Left ventricle myocardium inferior (tissue), 1 donor: ENCODE measurements at places on chromosomes 1 and 21. TPM values are rescaled to one million over a fixed set of nuclear protein-coding genes. Genes with fewer than 3 reads are reported as not detected.

DNA sequence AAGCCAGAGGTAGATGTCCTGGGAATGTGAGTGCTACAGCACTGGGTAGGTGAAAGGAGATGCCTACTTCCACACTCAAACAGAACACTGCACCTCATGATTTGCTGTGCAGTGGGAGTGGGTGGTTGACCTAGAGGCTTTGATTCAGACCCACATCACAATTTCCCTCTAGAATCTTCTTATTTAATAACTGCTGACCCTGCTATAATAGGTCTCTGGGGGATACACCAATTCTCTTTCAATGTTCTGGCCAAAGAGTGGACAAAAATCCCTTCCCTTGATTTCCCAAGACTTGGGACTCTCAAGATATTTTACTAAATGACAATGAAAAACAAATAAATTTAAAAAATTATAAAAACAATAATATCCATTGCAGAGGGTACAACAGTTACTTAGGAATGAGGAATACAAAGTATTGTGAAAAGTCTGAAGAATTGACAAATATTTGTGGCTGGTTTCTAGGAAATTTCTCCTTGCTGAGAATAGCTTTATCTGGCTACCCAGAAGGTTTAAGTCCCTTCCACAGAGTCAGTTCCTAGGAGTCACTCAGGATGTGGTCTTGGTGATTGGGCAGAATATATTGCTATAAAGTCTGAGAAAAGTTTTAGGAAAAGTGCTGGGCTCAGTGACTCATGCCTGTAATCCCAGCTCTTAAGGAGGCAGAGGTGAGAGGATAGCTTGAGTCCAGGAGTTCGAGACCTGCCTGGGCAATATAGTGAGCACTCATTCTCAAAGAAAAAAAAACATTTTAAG is 2.4 kb upstream of the FCGR2A start:
- DNase-seq = no peak
- no peaks in the 10 kb centered on the region for H3K4me1 ChIP-seq
- H3K27me3 ChIP-seq = peaks cover 74% of the 10 kb centered on the region
- no peaks in the 10 kb centered on the region for H3K36me3 ChIP-seq
- no peak overlapping the region for H3K4me3 ChIP-seq
- H3K27ac ChIP-seq = no peak overlapping the region

Gene TPTE
- total RNA-seq = not detected

- H3K4me1 ChIP-seq = peaks cover 2% of the 10 kb centered on the region
- H3K27ac ChIP-seq = no peak overlapping the region
- no peaks in the 10 kb centered on the region for H3K27me3 ChIP-seq
- DNase-seq = no peak
Observed at GRCh38 chr1:98331718-98332311, 329.7 kb upstream of the SNX7 start.

Gene GPR161
- total RNA-seq = 2.8 TPM
